Thymus (tissue), 14 donors: ENCODE measurements at places on chromosomes 16 and 17.

GRCh38 chr17:68238164-68238870 lies 9.5 kb upstream of the AMZ2 start:
- peaks cover 33% of the 10 kb centered on the region for H3K4me1 ChIP-seq
- no peak overlapping the region for H3K4me3 ChIP-seq
- DNase-seq: no peak
- no peaks in the 10 kb centered on the region for H3K36me3 ChIP-seq
- H3K27me3 ChIP-seq: no peaks in the 10 kb centered on the region

DNA sequence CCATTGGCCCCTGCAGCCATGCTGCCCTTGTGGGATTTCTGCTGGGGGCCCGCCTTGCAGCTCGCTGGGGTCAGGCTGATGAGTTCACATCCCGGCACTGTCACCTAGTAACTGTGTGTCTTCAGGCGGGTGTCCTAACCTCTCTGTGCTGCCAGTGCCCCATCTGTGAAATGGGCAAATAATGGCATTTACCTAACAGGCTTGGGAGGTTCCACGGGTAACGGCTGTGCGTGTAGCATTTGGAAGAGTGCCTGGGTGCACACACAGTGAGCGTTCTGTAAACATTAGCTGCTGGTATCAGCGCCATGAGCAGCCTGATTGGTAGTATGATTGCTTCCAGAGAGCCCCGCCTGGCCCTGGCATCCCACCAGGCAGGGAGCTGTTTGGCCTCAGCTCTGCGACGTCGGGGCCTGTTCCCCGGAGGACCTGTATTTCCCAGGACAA lies 167.3 kb upstream of the GSE1 start:
- no peak overlapping the region for H3K4me3 ChIP-seq
- H3K36me3 ChIP-seq: no peaks in the 10 kb centered on the region
- no peaks in the 10 kb centered on the region for H3K27me3 ChIP-seq

GRCh38 chr16:7185165-7185564 lies 147.5 kb upstream of the RBFOX1 start:
- DNase-seq: no peak
- H3K4me3 ChIP-seq: no peak overlapping the region
- H3K36me3 ChIP-seq: no peaks in the 10 kb centered on the region
- H3K27me3 ChIP-seq: no peaks in the 10 kb centered on the region
- no peaks in the 10 kb centered on the region for H3K4me1 ChIP-seq

- H3K4me3 ChIP-seq: no peak overlapping the region
- no peak overlapping the region for H3K27ac ChIP-seq
- peaks cover 28% of the 10 kb centered on the region for H3K4me1 ChIP-seq
- no peak for DNase-seq
Observed at GRCh38 chr17:73725794-73726515, 81.7 kb upstream of the SDK2 start.

DNA sequence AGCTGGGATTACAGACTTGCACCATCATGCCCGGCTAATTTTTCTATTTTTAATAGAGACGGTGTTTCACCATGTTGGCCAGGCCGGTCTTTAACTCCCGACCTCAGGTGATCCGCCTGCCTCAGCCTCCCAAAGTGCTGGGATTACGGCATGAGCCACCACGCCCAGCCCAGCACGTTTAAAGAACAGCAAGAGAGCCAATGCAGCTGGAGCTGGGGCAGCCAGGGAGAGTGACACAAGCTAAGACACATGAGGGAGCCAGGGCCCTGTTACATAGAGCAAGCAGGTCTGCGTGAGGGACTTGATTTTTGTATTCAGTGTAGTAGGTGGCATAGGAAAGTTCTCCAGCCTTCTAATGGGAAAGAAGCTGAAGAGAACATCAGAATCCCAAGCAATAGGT lies 21.7 kb upstream of the GOSR2 start:
- DNase-seq: no peak
- no peaks in the 10 kb centered on the region for H3K36me3 ChIP-seq
- H3K4me3 ChIP-seq: no peak overlapping the region
- H3K27ac ChIP-seq: no peak overlapping the region

DNA sequence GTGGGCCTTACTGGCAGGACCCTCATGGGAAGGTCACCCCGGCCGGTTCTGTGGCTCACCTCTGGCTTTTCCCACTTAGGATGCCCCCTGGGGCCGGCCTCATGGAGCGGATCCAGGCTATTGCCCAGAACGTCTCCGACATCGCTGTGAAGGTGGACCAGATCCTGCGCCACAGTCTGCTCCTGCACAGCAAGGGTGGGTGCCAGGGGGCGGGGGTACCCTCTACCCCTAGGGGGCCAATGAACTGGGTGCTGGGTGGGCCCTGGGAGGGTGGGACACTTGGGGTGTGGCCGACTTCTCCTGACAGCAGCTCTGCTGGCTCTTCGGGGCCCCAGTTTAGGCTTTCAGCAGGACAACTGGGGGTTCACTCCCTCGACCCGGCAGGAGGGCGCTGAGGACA lies 34.3 kb downstream of the MGAT5B start:
- DNase-seq: no peak
- H3K27me3 ChIP-seq: no peaks in the 10 kb centered on the region
- no peak overlapping the region for H3K27ac ChIP-seq
- no peaks in the 10 kb centered on the region for H3K36me3 ChIP-seq

GRCh38 chr17:74971842-74972106 lies 785 bp downstream of the HID1 start:
- peaks cover 53% of the 10 kb centered on the region for H3K27me3 ChIP-seq
- peaks cover 16% of the 10 kb centered on the region for H3K4me1 ChIP-seq

- H3K27me3 ChIP-seq: no peaks in the 10 kb centered on the region
- peaks cover 6% of the 10 kb centered on the region for H3K36me3 ChIP-seq
- H3K4me1 ChIP-seq: no peaks in the 10 kb centered on the region
Observed at GRCh38 chr17:19787733-19788357, 39.7 kb upstream of the ALDH3A1 start.

- no peaks in the 10 kb centered on the region for H3K27me3 ChIP-seq
- H3K4me1 ChIP-seq: no peaks in the 10 kb centered on the region
- DNase-seq: no peak
- no peak overlapping the region for H3K27ac ChIP-seq
Observed at GRCh38 chr16:50925758-50926357, 184.0 kb downstream of the CYLD start.

DNA sequence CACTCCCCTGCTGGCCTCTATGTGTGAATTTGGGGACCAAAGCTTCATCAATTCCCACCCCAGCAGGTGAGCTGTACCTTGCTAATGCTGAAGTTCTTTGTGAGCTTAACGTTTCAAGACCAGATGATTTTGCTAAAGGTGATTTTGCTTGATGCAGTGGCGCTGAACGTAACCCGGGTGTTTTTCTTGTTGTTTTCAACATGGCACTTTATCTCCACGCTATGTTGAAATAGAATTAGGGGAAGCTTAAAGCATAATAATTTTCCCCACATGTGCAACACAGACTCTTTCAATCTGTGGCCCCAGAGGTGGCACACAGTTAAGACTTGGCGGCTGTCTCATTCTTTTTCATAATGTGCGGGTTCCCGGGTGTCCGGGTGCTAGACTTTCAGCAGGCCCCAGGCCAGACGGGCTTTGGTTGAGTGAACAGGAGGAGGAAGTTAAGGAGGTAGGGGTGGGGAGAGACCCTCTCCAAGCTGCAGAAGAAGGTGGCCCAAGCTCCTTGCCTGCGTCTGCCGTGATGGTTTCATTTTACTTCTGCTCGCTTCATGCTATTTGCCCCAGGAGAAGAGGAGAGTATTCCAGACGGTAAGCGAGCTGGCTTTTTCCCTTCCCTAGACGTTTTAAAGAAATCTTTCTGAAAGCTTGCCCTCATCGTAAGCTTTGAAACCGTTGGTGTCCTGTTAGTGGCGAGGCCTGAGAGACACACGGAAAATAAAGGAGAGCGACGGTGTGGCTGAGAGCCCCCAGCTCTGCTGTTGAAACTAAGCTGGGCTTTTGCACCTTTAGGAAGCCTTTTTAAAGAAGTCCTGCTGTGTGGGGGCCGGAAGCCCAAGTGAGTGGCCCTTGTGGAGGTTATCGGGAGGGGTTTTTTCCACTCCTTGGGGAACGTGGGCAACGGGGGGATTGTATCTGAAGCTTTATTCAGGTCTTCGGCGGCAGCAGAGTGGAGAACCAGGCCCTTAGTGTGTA lies 4.2 kb downstream of the FOXC2 start:
- no peaks in the 10 kb centered on the region for H3K36me3 ChIP-seq
- H3K4me1 ChIP-seq: peaks cover 4% of the 10 kb centered on the region
- H3K27ac ChIP-seq: no peak overlapping the region
- H3K27me3 ChIP-seq: peaks cover 83% of the 10 kb centered on the region

DNA sequence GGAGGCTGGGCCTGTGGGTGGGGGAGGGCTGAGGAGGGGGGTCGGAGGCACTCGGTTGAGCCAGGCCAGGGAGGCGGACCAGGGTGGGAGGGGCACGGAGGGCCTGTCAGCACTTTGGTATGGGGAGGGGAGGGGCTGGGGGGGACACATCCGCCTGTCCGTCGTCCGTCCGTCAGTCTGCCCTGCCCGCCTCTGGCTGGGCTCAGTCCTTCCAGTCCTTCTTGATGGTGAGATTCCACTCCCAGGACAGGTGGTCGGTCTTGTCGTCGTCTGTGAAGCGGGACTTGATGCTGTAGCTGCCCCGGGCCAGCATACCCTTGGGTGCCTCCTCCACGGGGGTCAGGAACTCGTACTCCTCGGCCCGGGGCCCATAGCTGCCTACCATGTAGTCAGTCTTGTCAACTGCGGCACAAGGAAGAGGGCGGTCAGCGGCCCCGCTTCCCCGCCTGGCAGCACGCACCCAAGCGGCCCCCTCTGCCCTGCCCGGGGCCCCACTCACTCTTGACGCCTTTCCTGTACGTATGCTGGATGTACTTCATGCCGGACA lies 2.4 kb downstream of the ARHGDIA start:
- H3K27ac ChIP-seq: no peak overlapping the region
- peaks cover 2% of the 10 kb centered on the region for H3K27me3 ChIP-seq
- H3K4me1 ChIP-seq: peaks cover 48% of the 10 kb centered on the region
- no peak overlapping the region for H3K4me3 ChIP-seq

- no peaks in the 10 kb centered on the region for H3K27me3 ChIP-seq
- H3K4me3 ChIP-seq: no peak overlapping the region
- H3K4me1 ChIP-seq: no peaks in the 10 kb centered on the region
- no peak for DNase-seq
- no peak overlapping the region for H3K27ac ChIP-seq
Observed at GRCh38 chr17:799261-799660, 17.1 kb downstream of the MRM3 start.

DNA sequence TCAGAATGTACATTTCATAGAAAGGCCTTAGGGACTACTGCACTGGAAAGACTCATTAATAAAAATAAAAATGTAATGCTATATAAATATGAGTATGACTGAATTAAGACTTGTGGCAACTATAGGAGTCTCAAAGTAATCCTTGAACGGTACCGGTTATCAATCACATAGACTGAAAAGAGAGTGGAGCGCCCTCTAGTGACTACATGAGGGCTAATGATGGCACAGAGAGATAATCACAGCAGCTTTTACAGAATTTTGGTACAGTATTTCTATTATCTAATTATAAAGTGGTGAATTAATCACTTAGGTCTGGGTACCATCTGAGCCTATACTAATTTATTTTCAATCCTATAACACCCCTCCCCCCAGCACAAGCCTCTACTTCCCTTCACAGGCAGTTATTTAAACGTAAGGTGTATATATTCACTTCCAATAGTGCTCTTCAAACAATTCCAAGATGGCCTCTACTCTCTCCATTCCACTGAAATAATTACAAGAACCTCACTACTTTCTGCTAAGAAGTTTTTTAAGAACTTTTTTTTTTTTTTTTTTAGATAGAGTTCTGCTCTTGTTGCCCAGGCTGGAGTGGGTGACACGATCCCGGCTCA lies 40.7 kb upstream of the ANKFY1 start:
- H3K4me3 ChIP-seq: no peak overlapping the region
- H3K4me1 ChIP-seq: no peaks in the 10 kb centered on the region
- DNase-seq: peak; percentile 28
- peaks cover 9% of the 10 kb centered on the region for H3K36me3 ChIP-seq
- H3K27ac ChIP-seq: no peak overlapping the region
- no peaks in the 10 kb centered on the region for H3K27me3 ChIP-seq

DNA sequence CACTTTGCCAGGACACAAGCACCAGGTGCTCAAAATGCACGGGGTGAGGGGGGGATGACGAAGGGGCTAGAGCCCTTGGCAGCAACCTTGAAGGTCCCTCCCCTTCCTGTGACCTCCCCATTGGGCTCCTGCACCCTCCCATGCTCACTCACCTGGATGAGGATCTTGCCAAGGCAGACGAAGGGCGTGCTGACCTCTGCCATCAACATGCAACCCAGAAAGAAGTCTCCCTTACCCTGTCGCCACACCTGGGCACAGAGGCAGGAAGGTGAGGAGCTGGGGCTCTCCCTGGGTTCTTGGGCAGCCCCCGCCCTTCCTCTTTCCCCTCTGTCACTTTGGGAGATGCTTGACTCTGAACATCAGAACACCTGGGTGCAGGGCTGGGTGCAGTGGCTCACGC lies 2.6 kb downstream of the C16orf92 start:
- no peak overlapping the region for H3K4me3 ChIP-seq
- no peak overlapping the region for H3K27ac ChIP-seq
- peaks cover 27% of the 10 kb centered on the region for H3K27me3 ChIP-seq
- H3K36me3 ChIP-seq: no peaks in the 10 kb centered on the region

- DNase-seq: no peak
- H3K4me1 ChIP-seq: no peaks in the 10 kb centered on the region
- no peak overlapping the region for H3K4me3 ChIP-seq
- no peaks in the 10 kb centered on the region for H3K36me3 ChIP-seq
- H3K27me3 ChIP-seq: no peaks in the 10 kb centered on the region
- no peak overlapping the region for H3K27ac ChIP-seq
Observed at GRCh38 chr16:76360404-76360803, 83.2 kb downstream of the CNTNAP4 start.

DNA sequence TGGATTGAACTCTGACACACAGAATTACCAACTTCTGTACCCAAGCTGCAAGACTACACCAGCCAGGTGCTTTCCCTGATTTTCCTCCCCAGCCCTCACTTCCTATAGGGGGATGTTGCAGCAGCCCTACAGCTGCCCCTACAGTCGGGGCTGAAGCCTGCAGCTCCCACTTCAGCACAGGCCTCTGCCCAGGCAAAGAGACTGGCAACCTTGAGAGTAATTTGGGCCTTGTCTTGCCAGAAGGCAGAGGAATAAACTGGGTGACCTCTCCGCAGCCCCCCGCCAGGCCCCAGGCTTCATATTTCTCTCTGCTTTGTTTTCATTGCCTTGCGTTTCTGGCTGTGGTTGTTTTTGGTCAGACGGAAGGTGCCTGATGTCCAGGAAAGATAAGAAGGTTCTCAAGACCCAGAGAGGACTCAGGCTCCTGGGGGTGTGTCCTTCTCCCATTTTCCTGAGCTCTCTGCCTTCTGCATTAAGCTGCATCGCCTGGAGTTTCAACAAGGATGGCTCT lies 32.0 kb downstream of the SLC6A4 start:
- no peak for DNase-seq
- no peaks in the 10 kb centered on the region for H3K4me1 ChIP-seq
- no peak overlapping the region for H3K27ac ChIP-seq
- no peak overlapping the region for H3K4me3 ChIP-seq
